Nephron progenitor cell (in vitro differentiated cells): ENCODE measurements at places on chromosomes 3 and 15.

- no peaks in the 10 kb centered on the region for H3K36me3 ChIP-seq
- H3K4me1 ChIP-seq: no peaks in the 10 kb centered on the region
- no peak overlapping the region for H3K27ac ChIP-seq
- H3K4me3 ChIP-seq: no peak overlapping the region
Measured at GRCh38 chr3:167814441-167814951, 79.0 kb downstream of the SERPINI1 start.

DNA sequence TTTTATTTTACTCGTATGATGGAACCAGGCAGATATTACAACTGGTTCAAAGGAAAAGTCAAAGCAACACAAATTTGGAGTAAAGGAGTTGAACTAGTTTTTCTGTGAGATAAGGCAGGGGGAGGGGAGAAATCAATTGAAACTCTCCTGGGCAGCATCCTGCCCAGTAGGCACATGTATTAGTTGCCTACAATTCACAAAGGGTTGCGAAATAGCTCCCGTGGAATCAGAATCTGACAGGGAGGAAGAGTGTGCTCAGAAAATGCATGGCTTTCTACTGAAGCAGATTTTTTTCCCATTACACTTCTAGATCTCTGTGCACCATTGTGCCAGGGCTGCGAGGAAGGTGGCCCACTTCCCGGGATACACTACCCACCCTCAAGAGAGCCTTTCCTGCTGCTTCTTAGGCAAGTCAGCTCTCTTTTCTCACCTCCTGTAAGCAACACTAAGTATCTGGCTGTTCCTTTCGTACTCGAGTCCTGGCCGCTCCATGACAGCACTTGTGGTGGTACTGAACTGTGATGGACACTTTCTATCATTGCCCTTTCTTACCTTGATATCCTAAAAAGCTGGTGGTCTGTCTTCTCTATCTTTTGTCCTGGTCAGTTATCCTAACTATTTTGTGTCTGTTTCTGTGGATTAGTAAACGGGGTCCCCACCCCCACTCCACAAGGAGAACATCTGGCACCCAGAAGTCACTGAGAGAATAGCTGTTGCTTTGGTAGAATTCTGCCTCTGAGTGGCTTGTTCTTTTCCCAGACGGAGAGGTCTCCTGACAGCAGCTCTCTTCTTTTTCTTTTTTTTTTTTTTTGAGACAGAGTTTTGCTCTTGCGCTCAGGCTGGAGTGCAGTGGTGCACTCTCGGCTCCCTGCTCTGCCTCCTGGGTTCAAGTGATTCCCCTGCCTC is 74.8 kb downstream of the RPL39L start:
- peak overlapping the region; percentile 9 for H3K27ac ChIP-seq
- peaks cover 77% of the 10 kb centered on the region for H3K36me3 ChIP-seq
- H3K4me1 ChIP-seq: peaks cover 35% of the 10 kb centered on the region
- H3K4me3 ChIP-seq: no peak overlapping the region
- DNase-seq: no peak
- H3K27me3 ChIP-seq: no peaks in the 10 kb centered on the region

- H3K4me1 ChIP-seq: no peaks in the 10 kb centered on the region
- no peak overlapping the region for H3K4me3 ChIP-seq
- H3K27ac ChIP-seq: no peak overlapping the region
- no peaks in the 10 kb centered on the region for H3K36me3 ChIP-seq
- no peak for DNase-seq
- no peaks in the 10 kb centered on the region for H3K27me3 ChIP-seq
Measured at GRCh38 chr3:144496141-144496835, 524.7 kb downstream of the DIPK2A start.

GRCh38 chr3:2861120-2861519 is 249.1 kb downstream of the IL5RA start:
- H3K4me1 ChIP-seq: peaks cover 9% of the 10 kb centered on the region
- H3K36me3 ChIP-seq: no peaks in the 10 kb centered on the region
- DNase-seq: no peak

DNA sequence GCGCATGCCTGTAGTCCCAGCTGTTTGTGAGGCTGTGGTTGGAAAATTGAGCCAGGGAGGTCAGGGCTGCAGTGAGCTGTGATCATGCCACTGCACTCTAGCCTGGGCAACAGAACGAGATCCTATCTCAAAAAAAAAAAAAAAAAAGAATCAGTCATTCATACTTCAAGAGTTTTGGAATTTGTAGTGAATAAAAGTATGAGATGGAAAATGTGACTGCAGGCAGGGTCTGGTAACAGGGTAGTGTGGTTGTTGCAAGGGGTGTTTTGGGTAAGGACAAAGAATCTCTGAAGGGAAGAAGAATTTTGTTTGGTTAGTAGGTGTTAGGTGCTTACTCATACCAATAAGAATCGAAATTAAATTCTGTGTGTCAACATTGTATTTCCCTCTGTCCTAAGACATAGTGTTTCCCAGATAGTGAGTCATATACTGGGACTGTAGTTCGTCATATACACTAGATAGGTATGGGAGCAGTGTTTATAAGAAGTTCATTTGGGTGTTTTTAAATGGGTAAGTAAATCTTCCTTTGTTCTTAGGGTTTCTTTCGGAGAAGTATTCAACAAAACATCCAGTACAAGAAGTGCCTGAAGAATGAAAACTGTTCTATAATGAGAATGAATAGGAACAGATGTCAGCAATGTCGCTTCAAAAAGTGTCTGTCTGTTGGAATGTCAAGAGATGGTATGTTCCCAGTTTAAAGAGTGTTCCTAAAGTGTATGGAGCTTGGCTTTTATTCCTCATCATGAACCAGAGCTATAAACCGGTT is 14.2 kb downstream of the NR1D2 start:
- H3K36me3 ChIP-seq: peaks cover 81% of the 10 kb centered on the region
- peaks cover 5% of the 10 kb centered on the region for H3K4me1 ChIP-seq
- H3K27me3 ChIP-seq: no peaks in the 10 kb centered on the region
- DNase-seq: no peak

DNA sequence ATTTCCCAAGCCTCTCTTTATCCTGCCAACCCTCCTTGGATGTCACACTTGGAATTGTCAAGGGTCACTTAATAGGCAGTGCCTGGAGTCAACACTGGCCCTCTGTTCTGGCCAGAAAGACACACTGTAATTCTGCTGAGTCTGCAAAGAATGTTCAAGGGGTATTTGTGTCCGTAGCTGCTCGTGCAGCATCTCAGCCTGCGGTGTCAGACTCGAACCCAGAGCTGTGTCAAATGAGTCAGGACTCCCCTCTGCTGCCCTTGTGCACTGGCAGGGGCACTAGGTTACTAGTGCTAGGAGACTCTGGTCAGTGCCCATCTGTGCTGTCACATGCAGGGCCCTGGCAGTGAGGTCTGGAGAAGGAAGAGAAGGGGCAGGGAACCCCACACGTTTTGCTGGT is 795 bp upstream of the AHSG start:
- no peak overlapping the region for H3K27ac ChIP-seq
- no peaks in the 10 kb centered on the region for H3K36me3 ChIP-seq
- no peak overlapping the region for H3K4me3 ChIP-seq
- H3K4me1 ChIP-seq: peaks cover 5% of the 10 kb centered on the region

- peaks cover 16% of the 10 kb centered on the region for H3K4me1 ChIP-seq
- no peaks in the 10 kb centered on the region for H3K27me3 ChIP-seq
- H3K4me3 ChIP-seq: no peak overlapping the region
- no peak overlapping the region for H3K27ac ChIP-seq
- peaks cover 38% of the 10 kb centered on the region for H3K36me3 ChIP-seq
- no peak for DNase-seq
Measured at GRCh38 chr15:81937189-81937588, 108.6 kb downstream of the MEX3B start.

DNA sequence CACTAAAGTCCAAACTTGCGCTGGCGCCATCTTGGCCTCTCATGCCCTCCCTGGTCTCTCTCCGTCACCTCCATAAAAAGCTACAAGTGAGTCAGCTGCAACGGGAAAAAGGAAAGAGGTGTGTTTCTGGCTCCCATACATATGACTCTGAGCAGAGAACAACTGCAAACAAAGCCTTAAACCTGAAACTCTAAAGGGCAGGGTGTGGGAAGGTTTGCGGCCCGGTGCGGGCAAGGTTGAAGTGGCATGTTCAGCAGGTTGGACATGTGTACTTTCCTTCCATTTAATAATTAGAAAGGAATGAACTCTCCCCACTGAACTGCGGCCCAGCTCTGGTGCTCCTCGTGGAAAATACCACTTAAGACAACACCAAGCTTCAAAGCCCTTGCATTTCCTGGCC is 59.0 kb upstream of the PPARG start:
- no peak overlapping the region for H3K4me3 ChIP-seq
- no peak for DNase-seq
- no peak overlapping the region for H3K27ac ChIP-seq
- H3K4me1 ChIP-seq: no peaks in the 10 kb centered on the region

DNA sequence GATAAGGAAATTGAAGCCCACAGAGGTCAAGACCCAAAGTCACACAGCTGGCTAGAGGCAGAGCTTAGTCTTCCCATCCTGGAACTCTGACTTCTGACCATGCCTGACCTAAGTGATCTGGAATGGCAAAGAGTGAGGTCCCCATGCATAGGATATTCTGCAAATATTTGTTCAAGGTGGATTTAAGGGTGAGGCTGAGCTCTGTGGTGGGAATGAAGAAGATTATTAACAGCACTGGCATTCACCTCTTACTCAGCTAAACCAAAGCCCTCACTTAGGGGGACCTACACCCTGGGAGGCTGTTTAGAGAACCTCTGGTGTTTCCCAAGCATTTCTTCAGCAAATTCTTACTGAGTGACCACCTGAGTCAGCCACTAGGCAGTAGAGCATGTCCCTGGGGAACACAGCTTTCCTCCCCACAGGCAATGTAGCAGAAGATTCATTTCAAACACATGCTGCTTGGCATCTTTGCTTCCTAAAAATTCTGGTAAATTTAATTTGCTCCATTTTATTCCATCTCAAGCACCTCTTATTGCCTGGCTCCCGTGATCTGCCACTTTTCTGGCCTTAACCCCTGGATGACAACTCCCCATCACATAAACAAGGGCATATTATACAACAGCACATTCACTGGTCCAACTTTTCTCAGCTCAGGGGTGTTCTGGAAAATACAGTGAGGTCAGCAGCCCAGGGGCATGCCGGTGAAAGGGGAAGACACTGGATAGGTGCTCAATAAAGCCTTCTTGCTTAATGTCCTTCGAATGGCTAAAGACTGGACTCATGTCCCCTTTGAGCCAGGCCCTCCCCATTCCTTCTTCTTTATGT is 176.0 kb downstream of the ABHD5 start:
- no peaks in the 10 kb centered on the region for H3K36me3 ChIP-seq
- H3K4me3 ChIP-seq: no peak overlapping the region
- DNase-seq: no peak
- H3K4me1 ChIP-seq: no peaks in the 10 kb centered on the region
- no peak overlapping the region for H3K27ac ChIP-seq
- peaks cover 7% of the 10 kb centered on the region for H3K27me3 ChIP-seq

- no peaks in the 10 kb centered on the region for H3K36me3 ChIP-seq
- H3K4me3 ChIP-seq: no peak overlapping the region
- no peaks in the 10 kb centered on the region for H3K27me3 ChIP-seq
- H3K4me1 ChIP-seq: no peaks in the 10 kb centered on the region
- H3K27ac ChIP-seq: no peak overlapping the region
Measured at GRCh38 chr3:114718071-114718897, 424.5 kb downstream of the TIGIT start.

DNA sequence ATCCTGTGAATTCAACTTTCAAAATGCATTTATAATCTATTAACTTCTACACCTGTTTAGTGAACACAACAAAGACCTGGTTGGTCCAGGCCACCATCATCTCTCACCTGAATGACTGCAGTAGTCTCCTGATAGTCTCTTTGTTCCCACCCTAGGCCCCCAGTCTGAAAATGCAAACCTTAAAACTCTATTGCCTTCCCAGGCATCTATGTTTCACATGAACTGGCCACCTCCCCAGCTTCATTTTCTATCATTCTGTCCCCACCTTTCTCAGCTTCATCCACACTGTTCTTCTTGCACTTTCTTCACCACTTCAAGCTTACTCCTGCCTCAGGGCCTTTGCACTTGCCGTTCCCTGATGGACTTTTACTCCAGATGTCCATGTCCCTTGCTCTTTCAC is 45.0 kb downstream of the CLSTN2 start:
- H3K36me3 ChIP-seq: no peaks in the 10 kb centered on the region
- peaks cover 18% of the 10 kb centered on the region for H3K27me3 ChIP-seq
- H3K27ac ChIP-seq: no peak overlapping the region

DNA sequence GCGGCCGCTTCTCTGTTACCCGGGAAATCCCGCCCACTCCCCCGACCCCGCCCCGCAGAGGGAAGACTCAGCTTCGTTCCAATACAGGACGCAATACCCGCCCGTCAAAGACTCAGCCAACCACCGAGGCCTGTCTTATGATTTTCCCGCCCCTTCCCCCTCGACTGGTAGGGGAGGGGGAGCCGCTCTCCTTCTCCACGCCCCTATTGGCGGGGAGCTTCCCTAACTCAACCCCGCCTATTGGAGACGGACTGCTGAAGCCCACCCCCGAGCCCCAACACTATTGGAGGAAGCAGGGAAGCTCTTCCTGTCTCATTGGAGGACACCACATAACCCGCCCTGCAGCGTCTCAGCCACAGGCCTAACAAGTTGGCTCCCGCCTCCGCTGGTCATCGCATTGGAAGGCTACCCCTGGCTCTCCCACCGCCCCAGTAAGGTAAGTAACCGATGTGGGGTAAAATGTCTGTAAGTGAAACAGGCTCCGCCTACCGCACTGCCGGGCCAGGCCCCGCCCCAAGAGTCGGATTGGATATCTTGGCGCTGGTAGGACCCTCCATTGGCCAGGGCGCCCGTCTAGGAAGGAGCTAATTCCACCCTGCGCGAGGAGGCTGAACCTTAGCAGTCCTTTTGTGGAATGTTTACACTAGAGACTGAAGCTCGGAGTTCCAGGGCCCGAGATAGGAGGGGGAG is at the start of gene SIN3A:
SIN3A (minus strand) TSS at position 17 of the 690 bp plus-strand sequence. CDS start 21,315 bp downstream, outside the sequence.
- peak; percentile 99 for DNase-seq
- peaks cover 3% of the 10 kb centered on the region for H3K27me3 ChIP-seq
- peaks cover 10% of the 10 kb centered on the region for H3K36me3 ChIP-seq
- peaks cover 60% of the 10 kb centered on the region for H3K4me1 ChIP-seq

DNA sequence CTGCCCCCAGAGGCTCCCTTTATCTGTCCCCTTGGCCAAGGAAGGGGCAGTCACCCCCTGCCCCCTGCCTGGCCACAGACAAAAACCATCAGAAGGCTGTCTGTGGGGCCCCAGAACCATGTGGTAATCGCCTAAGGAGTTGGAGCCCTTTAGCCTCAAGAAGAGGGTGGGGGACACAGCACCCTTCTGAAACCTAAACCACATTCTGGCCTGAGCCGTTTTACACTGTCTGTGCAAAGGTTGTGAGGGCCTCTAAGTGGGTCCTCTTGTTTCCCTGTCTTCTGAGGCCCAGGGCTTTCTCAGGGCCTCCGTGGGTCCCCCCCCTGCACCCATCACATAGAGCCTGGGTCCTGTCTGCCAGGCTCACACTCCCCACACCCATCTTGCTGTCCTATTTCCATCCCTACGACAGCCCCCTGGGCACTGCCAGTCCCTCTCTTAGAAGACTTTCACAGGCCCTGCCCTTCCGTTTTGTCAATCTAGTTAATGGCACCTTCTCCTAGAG is 17.9 kb upstream of the RPUSD3 start:
- peaks cover 12% of the 10 kb centered on the region for H3K27me3 ChIP-seq
- peaks cover 24% of the 10 kb centered on the region for H3K4me1 ChIP-seq
- no peak for DNase-seq
- peak overlapping the region; percentile 58 for H3K4me3 ChIP-seq
- no peak overlapping the region for H3K27ac ChIP-seq
- no peaks in the 10 kb centered on the region for H3K36me3 ChIP-seq
